ENCODE measurements at places on chromosomes 12 and 14. TPM values are rescaled to one million over a fixed set of nuclear protein-coding genes. Genes with fewer than 3 reads are reported as not detected.
A peak's percentile ranks its signal among the peaks of the same experiment; 100 is the strongest.

OAS2 gene
- total RNA-seq, result 1.6 TPM

ACOT6 gene
- not detected for total RNA-seq

LTA4H gene
- total RNA-seq, result 74.4 TPM

EFS gene
- total RNA-seq, result 4.1 TPM

ADGRD1 gene
- total RNA-seq, result 28.5 TPM

GRCh38 chr12:7970475-7971252 is 34.7 kb upstream of the SLC2A3 start:
- DNase-seq, result peak; percentile 92

- DNase-seq, result no peak
These were observed 174.5 kb downstream of the ETNK1 start for GRCh38 chr12:22799503-22799902.

DNA sequence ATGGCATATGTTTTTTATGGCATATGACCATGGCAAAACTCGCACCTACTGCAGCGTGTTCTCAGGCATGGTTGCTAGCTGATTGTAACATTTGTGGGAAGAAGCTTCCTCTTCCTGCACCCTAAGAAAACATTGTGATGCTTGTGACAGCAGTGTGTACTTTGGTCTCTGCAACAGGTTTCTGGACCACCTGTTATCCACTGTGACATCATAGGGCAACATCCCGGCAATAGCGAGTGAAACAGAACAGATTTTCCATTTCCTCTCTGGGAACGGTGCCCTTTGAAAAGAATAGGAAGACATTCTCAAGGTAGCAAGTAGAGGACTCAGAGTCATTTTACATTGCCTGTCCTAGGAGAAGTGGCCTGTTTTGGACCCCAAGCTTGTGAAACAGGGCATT is 135.4 kb upstream of the TRHDE start:
- no peak for DNase-seq

GRCh38 chr14:22084393-22085281 is 411.0 kb upstream of the OR4E1 start:
- no peak for DNase-seq

GRCh38 chr12:46534327-46534840 is 161.8 kb upstream of the SLC38A2 start:
- no peak for DNase-seq

DNA sequence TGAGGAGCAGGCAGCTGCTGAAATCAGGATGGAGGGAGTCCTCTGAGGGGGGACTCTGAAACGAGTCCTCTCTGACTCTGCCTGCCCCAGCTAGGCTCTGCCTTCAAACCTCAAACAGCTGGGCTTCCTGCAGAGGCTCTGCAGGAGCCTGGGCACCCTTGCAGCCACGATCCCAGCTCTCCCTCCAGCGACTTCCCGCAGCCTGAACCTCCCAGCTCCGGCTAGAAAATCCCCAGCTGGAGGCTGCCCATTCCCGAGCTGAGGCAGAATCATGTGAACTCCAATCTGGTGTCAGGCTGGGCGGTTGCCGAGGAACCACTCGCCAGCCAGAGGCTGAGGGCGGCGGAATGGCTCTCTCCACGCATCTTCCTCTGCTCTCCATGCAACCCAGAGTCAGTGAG is at the start of gene GPR68:
Gene GPR68 (minus strand): TSS at position 204 of the 401 bp plus-strand sequence. CDS start 9,654 bp downstream, outside the sequence.
- DNase-seq, result no peak

GRCh38 chr12:114885501-114885900 is 201.5 kb upstream of the TBX3 start:
- no peak for DNase-seq

DNA sequence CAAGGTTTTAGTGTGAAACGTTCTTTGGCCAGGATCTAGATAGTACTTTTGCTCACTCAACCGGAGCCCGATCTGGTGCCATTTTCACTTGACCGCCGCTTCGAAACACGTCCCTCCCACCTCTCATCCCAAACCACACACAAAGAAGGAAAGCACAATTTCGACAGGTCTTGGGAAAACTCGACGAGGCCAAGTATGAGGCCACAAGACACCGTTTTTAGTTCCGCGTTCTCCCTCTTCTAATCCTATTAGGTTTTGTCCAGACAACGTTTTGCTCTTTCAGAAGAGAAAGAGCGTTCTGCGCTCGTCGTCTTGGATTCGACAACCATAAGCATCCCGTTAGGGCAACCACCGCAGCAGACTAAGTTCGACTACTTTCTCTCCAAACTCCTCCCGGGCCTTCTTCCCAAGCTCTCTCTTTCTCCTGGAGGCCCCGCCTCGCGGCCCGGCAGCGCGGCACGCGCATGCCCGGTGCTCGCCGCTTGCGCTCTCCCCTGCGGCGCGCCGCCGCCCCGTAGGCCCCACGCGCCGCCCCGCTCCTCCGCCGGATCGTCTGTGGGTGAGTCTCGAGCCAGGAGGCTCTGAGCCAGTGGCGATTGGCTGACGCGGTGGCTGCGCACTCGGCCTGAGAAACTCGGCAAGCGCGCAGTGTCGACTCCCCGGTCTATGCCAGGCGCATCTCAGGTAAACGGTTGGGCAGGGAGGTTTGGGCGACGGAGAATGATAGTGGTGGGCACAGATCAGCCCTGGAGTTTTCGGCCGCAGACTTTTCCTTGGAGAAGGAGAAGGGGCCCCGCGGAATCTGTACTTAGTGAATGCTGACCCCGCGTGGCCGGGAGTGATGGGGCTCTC is at the start of gene MIPOL1:
Gene MIPOL1 (plus strand): TSS at position 517 of the 852 bp plus-strand sequence. CDS start 49,952 bp downstream, outside the sequence.
- DNase-seq, result peak; percentile 88

DNA sequence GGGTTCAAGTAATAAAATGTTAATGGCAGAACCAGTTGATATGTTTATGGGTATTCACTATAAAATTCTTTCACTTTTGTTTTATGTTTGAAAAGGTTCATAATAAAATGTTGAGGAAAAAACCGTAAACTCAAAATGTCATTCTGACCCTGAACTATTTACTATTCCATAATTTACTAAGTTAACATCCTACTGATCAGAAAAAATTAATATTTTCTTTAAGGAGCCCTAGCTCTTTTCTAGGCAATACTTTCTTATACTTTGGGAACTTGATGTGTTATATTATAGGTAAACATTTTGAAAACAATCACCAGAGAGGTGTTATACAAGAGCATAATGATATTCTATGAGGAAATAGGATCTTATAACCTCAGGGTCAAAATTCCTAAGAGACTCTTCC is 334.6 kb downstream of the ZFP36L1 start:
- DNase-seq, result no peak

GRCh38 chr14:58415636-58416547 is 11.4 kb downstream of the TIMM9 start:
- no peak for DNase-seq

GRCh38 chr14:102323102-102323501 is 3.6 kb downstream of the ZNF839 start:
- peak; percentile 25 for DNase-seq

- peak; percentile 63 for DNase-seq
These were observed at the start of gene SSPN for GRCh38 chr12:26195250-26195640. Gene SSPN (plus strand): TSS chr12:26195573. CDS start chr12:26195673, 100 bp downstream.

DNA sequence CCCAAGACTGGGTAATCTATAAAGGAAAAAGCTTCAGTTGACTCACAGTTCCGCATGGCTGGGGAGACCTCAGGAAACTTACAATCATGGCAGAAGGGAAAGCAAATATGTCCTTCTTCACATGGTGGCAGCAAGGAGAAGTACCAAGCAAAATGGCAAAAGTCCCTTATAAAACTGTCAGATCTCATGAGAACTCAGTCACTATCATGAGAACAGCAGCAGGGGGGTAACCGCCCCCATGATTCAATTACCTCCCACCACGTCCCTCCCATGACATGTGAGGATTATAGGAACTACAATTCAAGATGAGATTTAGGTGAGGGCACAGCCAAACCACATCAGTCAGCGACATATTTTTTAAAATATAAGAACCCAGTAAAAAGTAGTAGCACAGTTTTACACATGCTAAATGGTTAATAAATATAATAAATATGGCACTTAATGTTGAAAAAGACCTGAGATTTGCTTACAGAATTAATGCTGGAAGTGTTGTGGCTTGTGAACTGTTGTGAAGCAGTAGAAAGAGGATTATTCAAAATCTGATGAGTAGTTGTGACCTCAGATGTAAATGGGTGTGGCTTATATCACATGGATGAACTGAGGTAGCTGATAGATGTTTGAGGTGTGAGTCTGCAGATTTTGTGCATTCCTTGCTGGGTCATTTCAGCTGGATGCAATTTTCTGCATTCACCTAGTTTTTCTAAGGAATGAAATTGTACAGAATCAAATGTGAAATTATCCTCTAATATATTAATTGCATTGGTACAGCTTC is 46.9 kb upstream of the CHPT1 start:
- DNase-seq, result no peak

DNA sequence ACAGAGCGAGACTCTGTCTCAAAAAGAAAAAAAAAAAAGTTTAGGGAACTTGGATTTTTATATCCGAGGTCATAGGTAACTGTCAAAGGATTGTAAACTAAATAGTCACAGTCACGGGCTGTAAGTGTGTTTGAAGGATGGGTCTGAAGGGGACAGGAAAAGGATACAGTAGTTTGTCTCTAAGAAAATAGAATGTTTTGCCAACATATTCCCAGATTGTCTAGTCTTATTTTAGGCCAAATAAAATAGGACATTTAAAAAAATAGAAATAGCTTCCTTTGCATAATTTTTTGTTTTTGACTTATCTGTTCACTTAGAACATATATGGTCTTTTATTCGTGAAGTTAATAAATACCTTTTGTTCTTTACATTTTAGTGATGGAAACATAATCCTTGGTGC is 24.2 kb upstream of the REP15 start:
- DNase-seq, result no peak

GRCh38 chr14:50967790-50968189 is 23.5 kb upstream of the PYGL start:
- DNase-seq, result no peak

DNA sequence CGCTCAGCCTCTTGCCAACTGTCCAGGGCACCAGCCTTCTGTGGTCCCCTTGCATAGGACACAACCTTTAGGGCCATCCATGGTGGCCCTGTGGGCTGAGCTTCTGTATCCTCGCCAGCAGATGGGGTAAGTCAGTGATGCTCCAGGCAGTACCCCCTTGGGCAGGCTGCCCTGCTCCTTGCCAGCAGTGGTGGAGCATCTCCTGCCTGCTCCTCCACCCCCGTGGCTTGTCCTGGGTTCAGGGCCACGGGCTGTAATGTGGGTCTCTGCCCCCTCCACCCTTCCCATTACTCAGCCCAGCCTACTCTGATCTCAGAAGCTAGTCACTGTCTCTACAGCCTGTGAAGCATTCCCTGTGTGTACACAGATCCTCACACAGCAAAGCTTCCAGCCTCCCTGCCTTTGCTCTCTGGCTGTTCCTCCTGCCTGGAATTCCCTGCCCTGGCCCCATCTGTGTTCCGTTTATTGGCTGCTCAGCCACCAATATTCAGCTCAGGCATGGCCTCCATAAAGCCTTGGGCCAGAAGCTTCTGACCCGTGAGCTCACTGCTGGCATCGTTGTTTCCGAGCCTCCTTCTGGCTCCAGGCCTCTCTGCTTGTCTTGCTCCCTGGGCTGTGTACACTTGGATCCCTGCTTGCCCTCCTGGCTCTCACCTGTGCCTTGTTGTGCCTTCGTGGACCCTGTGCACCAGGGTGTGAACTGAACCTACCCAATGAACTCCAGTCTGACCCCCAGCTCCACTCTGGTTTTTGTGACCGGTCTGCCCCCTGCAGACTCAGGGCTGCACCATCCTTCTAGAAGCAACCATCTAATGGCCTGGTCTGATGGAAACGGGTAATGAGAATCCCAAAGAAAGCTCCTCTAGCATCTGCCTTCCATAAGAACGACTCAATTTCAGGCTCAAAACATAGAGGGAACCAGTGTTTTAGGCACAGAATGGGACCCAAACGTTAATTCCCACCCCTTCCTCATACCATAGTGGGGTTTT is 177.0 kb upstream of the PRMT8 start:
- DNase-seq, result no peak

- no peak for DNase-seq
These were observed 146.5 kb downstream of the ETV6 start for GRCh38 chr12:11795913-11796459.

DNA sequence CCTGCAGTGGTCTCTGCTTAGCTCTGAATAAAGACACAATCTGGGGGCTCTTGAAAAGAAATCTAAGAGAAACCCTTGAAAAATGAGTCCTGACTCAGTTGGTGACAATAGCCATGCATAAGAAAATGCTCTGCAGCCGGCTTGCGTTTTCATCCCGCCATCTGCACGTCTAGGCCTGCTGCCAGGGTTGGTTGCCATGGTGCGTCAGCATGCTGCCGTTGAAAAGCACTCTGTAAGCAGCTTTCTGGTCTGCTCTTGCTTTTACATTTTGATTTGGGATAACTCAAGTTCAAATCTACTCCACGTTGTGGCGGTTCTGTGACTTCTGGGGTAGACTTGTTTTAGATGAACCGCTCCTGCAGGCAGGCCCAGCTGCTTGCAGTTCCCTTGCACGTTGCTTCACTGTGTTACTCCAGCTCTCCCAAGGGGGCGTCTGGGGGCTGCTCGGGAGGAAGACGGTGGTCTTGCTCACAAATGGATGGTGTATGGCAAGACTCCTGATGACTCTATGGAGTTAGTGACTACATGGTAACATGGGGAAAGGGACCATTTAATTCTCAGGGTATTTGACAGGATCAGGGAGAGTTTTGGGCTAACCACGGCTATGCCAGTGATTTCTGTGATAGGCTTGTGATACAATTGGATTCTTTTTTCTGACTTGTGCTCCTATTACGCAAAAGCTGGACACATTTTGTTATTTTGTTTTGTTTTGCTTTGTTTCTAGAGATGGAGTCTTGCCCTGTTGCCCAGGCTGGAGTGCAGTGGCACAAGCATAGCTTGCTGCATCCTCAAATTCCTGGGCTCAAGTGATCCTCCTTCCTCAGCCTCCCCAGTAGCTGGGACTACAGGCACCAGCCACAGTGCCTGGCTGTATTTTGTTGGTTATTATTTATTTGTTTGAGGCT is 15.8 kb downstream of the WNT5B start:
- peak; percentile 71 for DNase-seq

DNA sequence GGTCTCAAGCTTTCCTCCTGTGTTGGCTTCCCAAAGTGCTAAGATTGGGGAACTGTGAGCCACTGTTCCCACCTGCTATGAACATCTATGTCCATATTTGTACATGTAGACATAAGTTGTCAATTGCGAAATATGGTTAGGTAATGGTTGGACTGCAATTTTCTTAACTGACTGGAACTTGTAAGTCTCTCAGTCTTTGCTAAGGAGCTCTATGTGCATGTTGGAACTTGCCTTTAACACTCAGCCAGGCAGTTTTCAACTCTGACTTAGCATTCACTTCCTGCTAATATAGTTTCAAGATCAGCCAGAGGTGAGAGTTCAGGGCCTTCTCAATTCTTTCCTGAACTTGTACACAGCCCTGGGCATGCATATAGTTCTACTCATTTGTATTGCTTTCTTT is 44.5 kb upstream of the EEA1 start:
- DNase-seq, result no peak

- no peak for DNase-seq
These were observed 236.3 kb downstream of the GALC start for GRCh38 chr14:87756661-87757060.

All from Peyer's patch (tissue), 4 donors.